ENCODE measurements at places on chromosomes 4 and X.
A peak's percentile ranks its signal among the peaks of the same experiment; 100 is the strongest.

DNA sequence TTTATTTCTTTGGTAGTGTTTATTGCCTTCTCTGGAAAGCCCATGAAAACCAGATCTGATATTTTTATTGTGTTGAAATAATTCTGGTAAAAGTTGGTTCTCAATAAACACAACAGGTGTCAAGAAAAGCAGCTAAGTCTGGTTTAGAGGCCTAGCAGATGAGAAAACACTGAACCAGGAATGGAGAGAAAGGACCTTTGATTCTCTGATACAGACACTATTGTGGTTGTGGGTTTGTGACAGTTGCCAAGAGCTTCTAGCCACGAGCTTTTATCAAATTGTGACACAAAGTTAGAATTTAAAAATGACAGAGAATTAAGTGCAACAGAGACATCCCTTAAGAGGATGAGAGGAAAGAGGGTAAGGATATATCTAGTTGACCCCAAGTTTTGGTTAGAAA, 42.6 kb downstream of the DDIT4L start:
- DNase-seq: no peak

GRCh38 chr4:38993683-38994082, 38.5 kb downstream of the TMEM156 start:
- DNase-seq: no peak

- DNase-seq: no peak
Measured at GRCh38 chrX:47571896-47572295, 10.3 kb upstream of the TIMP1 start.

DNA sequence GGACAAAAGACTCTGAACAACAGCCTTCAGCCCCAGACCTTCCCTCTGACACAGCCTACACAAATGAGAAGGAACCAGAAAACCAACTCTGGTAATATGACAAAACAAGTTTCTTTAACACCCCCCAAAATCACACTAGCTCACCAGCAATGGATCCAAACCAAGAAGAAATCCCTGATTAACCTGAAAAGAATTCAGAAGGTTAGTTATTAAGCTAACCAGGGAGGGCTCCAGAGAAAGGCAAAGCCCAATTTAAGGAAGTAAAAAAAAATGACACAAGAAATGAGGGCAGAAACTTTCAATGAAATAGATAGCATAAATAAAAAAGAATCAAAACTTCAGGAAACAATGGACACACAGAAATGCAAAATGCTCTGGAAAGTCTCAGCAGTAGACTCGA, 224.0 kb downstream of the TRIML1 start:
- DNase-seq: no peak

- peak; percentile 81 for DNase-seq
Measured at GRCh38 chr4:169009286-169010124, 550 bp downstream of the CBR4 start.

All from activated CD8-positive, alpha-beta memory T cell treated with anti-CD3 and anti-CD28 coated beads, Interleukin-2, amount 50 U/mL, for 48 hours (primary cell).